Trophoblast cell (in vitro differentiated cells and primary cell): ENCODE measurements at places on chromosomes 1 and 21.

DNA sequence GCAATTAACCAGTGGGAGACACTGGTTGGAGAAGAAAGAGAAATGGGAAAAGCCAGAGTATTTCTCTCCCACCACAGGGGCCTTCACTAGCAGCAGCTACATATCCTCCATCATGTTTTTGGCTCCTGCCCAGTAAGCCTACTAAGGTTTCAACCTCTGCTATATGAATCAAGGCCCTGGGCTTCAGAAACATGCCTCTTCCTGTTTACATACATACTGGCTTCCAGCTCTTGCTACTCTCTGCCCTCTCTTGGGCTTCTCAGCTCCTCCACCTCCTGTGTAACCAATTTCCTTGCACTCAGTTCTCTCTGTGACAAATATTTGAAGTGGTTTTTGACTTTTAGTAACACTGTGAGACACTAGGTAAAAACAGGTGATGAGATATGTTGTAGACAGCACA is 80.8 kb downstream of the LRRC7 start:
- no peak overlapping the region for H3K27ac ChIP-seq
- no peaks in the 10 kb centered on the region for H3K36me3 ChIP-seq
- no peak overlapping the region for H3K4me3 ChIP-seq
- DNase-seq, result no peak

DNA sequence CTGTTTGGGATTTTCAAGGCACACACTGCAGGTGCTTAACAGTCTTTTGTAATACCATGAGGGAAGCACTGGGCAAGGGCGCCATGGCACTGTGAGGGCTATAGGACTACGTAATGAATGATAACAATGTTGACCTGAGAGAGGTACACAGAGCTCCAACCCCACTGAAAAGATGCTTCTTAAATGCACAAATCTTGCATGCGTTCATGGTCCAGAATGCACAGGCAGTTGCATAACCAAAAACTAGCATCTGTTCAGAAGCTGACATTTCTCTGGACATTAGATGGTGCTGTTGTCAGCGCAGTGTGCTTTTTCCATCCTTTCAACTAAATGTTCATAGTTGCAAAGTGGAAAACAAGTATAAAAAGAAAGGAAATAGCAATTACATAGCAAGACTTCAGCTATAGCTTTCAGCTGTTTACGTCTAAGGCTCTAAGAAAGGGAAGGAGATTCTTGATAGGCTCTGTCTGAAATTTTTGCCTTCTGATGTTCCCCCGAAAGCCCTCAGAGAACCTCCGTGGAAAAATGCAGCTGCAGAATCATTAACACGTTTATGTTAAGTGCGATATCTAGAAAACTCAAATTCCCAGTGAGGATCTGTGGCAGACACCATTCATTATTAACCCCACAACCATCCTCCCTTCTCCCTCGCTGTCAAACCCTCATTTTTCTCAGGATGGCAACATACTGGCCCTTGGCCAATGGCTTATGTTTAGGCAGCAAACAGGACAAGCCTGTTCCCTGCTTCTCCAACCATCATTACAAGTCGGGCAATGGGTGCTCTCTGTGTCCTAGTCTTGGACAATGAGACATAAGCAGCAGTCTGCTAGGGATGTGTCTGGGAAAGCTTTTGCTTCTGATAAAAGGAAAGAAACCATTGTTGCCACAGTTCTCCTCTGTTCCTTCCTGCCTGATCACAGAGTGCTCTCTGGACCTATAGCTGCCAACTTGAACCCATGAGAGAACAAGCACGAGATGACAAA is 8.2 kb upstream of the TARBP1 start:
- H3K4me1 ChIP-seq, result peaks cover 5% of the 10 kb centered on the region
- H3K27ac ChIP-seq, result no peak overlapping the region
- H3K27me3 ChIP-seq, result no peaks in the 10 kb centered on the region
- no peaks in the 10 kb centered on the region for H3K36me3 ChIP-seq

- no peaks in the 10 kb centered on the region for H3K36me3 ChIP-seq
- H3K27ac ChIP-seq, result no peak overlapping the region
- no peak overlapping the region for H3K4me3 ChIP-seq
- no peaks in the 10 kb centered on the region for H3K27me3 ChIP-seq
- H3K4me1 ChIP-seq, result no peaks in the 10 kb centered on the region
- DNase-seq, result no peak
Measured at GRCh38 chr1:53478502-53478818, 19.3 kb downstream of the DMRTB1 start.

- H3K27ac ChIP-seq, result no peak overlapping the region
- no peaks in the 10 kb centered on the region for H3K4me1 ChIP-seq
- no peak overlapping the region for H3K4me3 ChIP-seq
- no peaks in the 10 kb centered on the region for H3K36me3 ChIP-seq
- no peak for DNase-seq
Measured at GRCh38 chr1:61090546-61091202, 8.3 kb downstream of the NFIA start.

- no peaks in the 10 kb centered on the region for H3K27me3 ChIP-seq
- H3K36me3 ChIP-seq, result no peaks in the 10 kb centered on the region
- no peak overlapping the region for H3K27ac ChIP-seq
Measured at GRCh38 chr1:18491168-18491567, 10.4 kb downstream of the KLHDC7A start.

- H3K27ac ChIP-seq, result peak overlapping the region; percentile 30
- no peaks in the 10 kb centered on the region for H3K36me3 ChIP-seq
- peak; percentile 43 for DNase-seq
Measured at GRCh38 chr21:37564924-37565529, 198.5 kb downstream of the DYRK1A start.

GRCh38 chr1:67214420-67215174 is 48.3 kb downstream of the IL23R start:
- DNase-seq, result peak; percentile 66
- no peaks in the 10 kb centered on the region for H3K4me1 ChIP-seq
- no peak overlapping the region for H3K4me3 ChIP-seq
- H3K27ac ChIP-seq, result no peak overlapping the region

- H3K36me3 ChIP-seq, result no peaks in the 10 kb centered on the region
- no peaks in the 10 kb centered on the region for H3K4me1 ChIP-seq
- H3K27me3 ChIP-seq, result no peaks in the 10 kb centered on the region
- no peak overlapping the region for H3K4me3 ChIP-seq
- no peak overlapping the region for H3K27ac ChIP-seq
- no peak for DNase-seq
Measured at GRCh38 chr1:106680216-106680615, 376.3 kb upstream of the PRMT6 start.

GRCh38 chr1:243850202-243850451 is at the start of gene AKT3:
Gene AKT3, minus strand, starts transcription at chr1:243850243. Its CDS starts 7,073 bp downstream, at chr1:243843170.
- peak within 1 kb of the TSS; percentile 82 for H3K4me3 ChIP-seq
- H3K27ac ChIP-seq, result peak within 1 kb of the TSS; percentile 96
- no peaks in the 10 kb centered on the region for H3K36me3 ChIP-seq
- DNase-seq, result peak; percentile 56
- no peaks in the 10 kb centered on the region for H3K4me1 ChIP-seq

DNA sequence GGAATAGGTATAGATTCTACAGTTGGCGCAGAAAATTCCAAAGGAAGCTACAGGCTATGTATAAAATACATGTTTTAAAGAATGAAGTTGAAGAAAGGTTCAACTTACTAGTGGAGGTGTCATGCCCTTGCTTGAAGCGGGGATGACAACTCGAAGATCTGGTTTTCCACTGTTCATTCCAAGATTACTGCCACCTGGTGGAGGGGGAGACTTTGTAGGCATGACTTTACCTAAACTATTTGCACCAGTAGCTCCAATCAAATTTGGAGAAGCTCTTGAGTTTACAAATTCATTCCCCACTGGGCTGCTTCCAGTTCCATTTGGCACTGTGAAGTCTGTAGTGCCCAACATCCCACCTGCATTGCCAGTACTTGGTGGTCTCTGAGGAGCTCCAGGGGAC is 81.7 kb downstream of the AXDND1 start:
- no peaks in the 10 kb centered on the region for H3K36me3 ChIP-seq
- no peaks in the 10 kb centered on the region for H3K27me3 ChIP-seq
- H3K27ac ChIP-seq, result no peak overlapping the region
- no peak for DNase-seq

GRCh38 chr21:27190601-27191000 is 223.7 kb upstream of the ADAMTS5 start:
- DNase-seq, result no peak
- no peaks in the 10 kb centered on the region for H3K4me1 ChIP-seq
- no peak overlapping the region for H3K4me3 ChIP-seq
- H3K36me3 ChIP-seq, result no peaks in the 10 kb centered on the region
- H3K27ac ChIP-seq, result no peak overlapping the region

DNA sequence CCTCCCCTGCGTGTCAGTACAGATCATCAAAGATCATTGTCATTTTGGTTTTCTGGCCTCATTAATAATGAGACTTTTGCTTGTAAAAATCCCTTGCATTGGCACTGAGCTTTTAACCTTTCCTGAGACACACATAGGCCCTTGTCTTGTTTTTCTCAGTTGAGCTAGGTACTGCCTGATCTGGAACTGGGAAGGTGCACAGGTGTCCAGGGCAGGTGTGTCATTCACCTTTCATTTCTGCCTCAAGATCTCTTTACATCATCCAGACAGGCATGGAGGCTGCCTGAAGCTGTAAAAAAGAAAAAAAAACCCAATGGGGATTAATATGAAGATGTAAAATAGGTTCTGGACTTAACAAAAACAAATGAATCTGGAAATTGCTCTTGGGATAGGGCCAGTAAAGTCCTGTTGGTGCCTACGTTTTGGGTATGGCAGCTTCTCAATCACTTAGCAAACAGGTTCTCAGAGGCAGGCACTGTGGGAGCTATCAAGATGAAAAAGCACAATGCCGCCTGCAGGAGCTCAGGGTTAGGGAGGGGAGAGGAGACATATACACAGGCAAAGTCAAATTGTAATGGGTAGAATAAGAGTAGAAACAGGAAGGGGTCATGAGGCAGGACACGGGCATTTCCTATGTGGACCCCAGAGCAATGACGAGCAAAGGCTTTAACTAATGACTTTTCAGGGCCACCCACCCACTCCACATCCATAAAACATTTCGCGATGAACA is 1.0 kb upstream of the KCNC4 start:
- no peak for DNase-seq
- peaks cover 15% of the 10 kb centered on the region for H3K4me1 ChIP-seq
- H3K4me3 ChIP-seq, result no peak overlapping the region
- H3K27ac ChIP-seq, result no peak overlapping the region
- H3K36me3 ChIP-seq, result no peaks in the 10 kb centered on the region
- peaks cover 35% of the 10 kb centered on the region for H3K27me3 ChIP-seq

GRCh38 chr1:96030312-96030711 is 691.3 kb upstream of the PTBP2 start:
- H3K27me3 ChIP-seq, result no peaks in the 10 kb centered on the region
- no peak overlapping the region for H3K27ac ChIP-seq
- H3K36me3 ChIP-seq, result no peaks in the 10 kb centered on the region
- no peak for DNase-seq
- H3K4me1 ChIP-seq, result no peaks in the 10 kb centered on the region

GRCh38 chr1:231512147-231512698 is 16.2 kb upstream of the TSNAX start:
- H3K4me1 ChIP-seq, result peaks cover 19% of the 10 kb centered on the region
- no peak for DNase-seq
- H3K27ac ChIP-seq, result peak overlapping the region; percentile 74
- H3K4me3 ChIP-seq, result no peak overlapping the region
- no peaks in the 10 kb centered on the region for H3K27me3 ChIP-seq
- H3K36me3 ChIP-seq, result no peaks in the 10 kb centered on the region

GRCh38 chr1:37561133-37562132 is 4.7 kb downstream of the DNALI1 start:
- DNase-seq, result peak; percentile 33
- H3K4me1 ChIP-seq, result peaks cover 3% of the 10 kb centered on the region
- H3K4me3 ChIP-seq, result no peak overlapping the region
- no peak overlapping the region for H3K27ac ChIP-seq
- no peaks in the 10 kb centered on the region for H3K27me3 ChIP-seq

GRCh38 chr1:12502336-12503109 is 115.5 kb downstream of the DHRS3 start:
- H3K36me3 ChIP-seq, result peaks cover 6% of the 10 kb centered on the region
- DNase-seq, result no peak
- H3K4me3 ChIP-seq, result no peak overlapping the region
- H3K27ac ChIP-seq, result no peak overlapping the region
- no peaks in the 10 kb centered on the region for H3K27me3 ChIP-seq

- H3K36me3 ChIP-seq, result no peaks in the 10 kb centered on the region
- no peaks in the 10 kb centered on the region for H3K4me1 ChIP-seq
- H3K27me3 ChIP-seq, result no peaks in the 10 kb centered on the region
- DNase-seq, result no peak
- H3K27ac ChIP-seq, result no peak overlapping the region
Measured at GRCh38 chr1:159014003-159014571, 4.4 kb downstream of the IFI16 start.

DNA sequence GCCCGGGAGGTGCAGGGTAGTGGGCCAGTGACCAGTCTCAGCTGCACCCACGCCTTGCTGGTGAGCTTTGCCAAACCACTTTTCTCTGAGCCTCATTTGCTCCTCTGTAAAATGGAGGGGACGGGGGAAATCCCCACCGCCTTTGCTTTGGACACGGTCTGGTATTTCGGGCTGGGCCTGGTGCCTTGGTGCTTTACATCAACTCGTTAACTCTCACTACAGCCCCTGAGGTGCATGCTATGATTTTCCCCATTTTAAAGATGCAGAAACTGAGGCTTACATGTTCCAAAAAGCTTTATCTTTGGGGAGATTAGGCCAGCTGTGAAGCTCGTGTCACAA is 116.1 kb upstream of the RUNX3 start:
- no peak for DNase-seq
- H3K4me3 ChIP-seq, result no peak overlapping the region
- no peaks in the 10 kb centered on the region for H3K36me3 ChIP-seq
- no peak overlapping the region for H3K27ac ChIP-seq

DNA sequence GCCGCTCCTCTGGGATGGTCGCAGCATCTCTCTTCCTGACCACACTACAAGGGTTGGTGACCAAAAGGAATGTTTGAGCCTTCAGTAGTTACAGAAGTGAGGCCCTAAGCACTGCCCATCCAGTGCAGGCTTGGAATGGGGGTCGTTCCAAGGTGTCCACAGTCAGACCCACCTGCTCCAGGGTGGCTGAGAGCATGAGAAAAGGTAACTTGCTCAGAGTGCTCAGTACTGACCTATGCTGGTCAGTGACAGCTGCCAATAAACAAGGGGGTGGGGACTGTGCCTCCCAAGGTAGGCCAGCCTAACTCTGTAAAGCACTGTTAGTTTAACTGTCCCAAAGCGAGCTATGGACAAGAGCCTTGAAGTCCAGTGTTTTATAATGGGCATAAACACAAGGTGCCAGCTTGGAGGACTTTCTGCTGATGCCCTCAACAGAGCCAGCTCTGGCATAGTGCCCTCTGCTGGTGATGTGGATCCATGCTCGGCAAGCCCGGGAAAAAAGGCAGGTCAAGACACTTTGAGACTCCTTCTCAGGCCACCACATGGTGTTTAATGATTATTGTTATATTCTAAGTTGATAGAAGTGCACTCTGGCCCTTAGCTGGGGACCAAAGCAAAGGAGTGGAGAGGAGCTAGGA is 78.1 kb upstream of the DNAH14 start:
- H3K27ac ChIP-seq, result no peak overlapping the region
- no peaks in the 10 kb centered on the region for H3K36me3 ChIP-seq
- no peak for DNase-seq
- H3K27me3 ChIP-seq, result no peaks in the 10 kb centered on the region

- DNase-seq, result no peak
- H3K36me3 ChIP-seq, result no peaks in the 10 kb centered on the region
- H3K27ac ChIP-seq, result no peak overlapping the region
Measured at GRCh38 chr1:247642742-247643141, 36.8 kb downstream of the OR13G1 start.
